ENCODE measurements at places on chromosomes 6 and 20.

DNA sequence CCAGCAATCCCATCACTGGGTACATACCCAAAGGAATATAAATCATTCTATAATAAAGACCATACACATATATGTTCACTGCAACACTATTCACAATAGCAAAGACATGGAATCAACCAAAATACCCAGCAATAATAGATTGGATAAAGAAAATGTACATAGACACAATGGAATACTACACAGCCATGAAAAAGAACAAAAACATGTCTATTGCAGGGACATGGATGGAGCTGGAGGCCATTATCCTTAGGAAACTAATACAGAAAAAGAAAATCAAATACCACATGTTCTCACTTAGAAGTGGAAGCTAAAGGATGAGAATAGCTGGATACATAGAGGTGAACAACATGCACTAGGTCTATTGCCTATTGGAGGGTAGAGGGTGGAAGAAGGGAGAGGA is 674.6 kb downstream of the PHF3 start:
- DNase-seq = no peak

- peak; percentile 40 for DNase-seq
These were observed 2.7 kb upstream of the PLCB1 start for GRCh38 chr20:8129211-8129976.

- no peak for DNase-seq
These were observed 122.3 kb downstream of the JARID2 start for GRCh38 chr6:15368186-15368585.

GRCh38 chr20:36768768-36769430 is 4.7 kb downstream of the DSN1 start:
- DNase-seq = no peak

DNA sequence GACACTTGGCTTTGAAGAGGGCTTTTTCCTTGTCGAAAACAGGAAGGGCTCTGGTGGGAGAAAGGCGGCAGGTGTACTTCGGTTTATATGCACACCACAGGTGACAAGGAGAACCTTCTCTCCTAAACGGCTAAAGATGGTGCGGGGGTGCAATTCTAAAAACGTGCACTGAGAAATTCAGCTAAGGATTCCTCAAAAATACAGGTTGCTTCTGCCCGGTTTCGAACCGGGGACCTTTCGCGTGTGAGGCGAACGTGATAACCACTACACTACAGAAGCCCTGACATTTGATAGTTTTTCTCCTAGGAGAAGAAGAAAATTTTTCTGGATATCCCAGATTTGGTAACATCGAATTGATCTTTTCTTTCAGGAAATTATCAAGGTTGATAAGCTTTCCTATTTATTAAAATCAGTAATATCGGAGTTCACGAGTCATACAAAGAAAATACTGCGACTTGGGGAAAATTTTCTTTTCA is 32.0 kb downstream of the POM121L2 start:
- DNase-seq = no peak

DNA sequence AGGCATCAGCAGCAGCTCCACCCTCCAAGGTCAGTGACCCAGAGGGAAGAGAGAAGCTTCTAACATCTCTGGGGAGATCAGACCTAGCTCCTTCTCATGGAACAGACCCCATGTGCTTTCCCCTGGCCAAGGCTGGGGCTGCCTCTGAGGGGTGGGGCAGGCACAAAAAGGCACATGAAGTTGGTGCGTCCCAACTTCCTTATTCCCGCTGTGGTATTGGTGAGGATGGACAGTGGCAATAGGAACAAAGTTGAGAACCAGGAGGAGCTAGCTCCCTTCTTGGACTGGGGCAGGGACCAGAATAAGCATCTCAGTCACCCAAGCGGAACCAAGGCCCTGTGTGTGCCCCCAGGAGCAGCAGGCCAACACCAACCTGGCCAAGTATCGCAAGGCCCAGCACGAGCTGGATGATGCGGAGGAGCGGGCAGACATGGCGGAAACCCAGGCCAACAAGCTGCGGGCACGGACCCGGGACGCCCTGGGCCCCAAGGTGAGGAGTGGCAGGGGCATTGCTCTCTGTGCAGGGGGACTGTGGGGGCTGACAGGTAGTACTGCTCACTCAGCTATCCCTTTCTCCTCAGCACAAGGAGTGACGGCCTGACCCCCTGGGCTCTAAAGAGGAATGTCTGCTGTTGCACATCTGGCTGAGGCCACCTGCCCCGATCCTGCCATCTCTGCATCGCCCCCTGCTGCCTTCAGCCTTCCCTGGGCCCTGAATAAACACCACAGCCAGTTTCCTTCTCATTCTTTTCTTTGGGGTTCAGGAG is 46.1 kb downstream of the MYH7B start:
- no peak for DNase-seq

DNA sequence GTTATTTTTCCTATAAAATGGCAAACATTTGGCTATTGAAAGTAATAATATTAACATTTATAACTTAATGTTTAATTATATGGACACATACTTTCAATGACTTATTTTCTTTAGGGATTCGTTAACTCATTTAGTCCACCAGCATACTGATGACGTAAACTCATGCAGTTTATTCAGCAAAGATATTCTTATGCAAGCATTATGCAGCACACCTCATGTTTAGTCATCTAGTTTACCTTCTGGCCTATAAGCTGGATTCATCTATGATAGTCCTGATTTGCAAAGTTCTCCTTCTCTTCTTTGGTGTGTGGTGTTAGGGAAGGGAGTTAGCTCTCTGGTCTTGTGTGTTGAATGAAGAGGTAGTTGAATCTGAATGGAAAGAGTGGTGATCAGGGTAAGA is 60.0 kb downstream of the OR2J2 start:
- DNase-seq = no peak

DNA sequence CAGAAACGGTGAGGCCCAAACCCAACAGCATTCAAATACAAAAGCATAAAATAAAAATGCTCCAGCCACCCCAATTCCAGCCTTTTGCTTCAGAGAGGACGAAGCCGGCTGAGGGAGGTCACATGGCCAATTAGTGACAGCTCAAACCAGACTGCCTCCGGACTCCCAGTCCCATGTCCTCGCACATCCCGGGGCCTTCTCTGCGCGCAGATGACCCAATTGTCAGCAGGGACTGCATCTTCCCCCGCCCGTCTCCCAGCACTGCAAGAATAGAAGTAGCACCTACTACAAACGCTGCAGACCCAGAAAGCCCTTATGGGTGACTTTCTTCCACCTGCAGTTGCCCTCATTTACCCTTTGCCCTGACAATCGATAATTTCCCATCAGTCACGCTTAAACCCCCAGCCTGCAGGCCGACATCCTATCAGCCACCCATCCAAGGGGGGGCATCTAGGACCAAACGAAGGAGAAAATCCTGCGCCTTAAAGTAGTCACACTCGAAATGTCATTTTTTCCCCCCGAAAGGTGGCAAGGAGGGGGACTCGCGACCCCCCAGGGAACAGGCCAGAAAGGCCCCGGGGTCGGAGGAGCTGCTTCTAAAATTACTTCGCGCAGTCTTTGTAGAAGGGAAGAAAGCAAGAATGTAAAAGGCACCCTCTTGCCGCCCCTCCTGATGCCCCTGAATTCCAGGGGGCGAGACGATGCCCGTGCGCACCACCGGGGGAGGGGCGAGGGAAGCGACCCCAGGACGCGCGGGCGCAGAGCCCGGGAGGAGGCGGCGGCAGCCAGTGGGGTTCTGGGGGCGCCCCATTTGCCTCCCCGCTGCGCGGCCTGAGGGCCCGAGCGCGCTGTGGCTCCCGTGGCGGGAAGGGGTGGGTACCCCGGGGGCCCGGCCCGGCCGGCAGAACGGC is 792 bp downstream of the SLC23A2 start:
- DNase-seq = peak; percentile 40

- DNase-seq = no peak
These were observed 60.6 kb downstream of the SHPRH start for GRCh38 chr6:145903356-145904102.

- no peak for DNase-seq
These were observed 9.8 kb upstream of the TXNDC5 start for GRCh38 chr6:7920425-7920824.

DNA sequence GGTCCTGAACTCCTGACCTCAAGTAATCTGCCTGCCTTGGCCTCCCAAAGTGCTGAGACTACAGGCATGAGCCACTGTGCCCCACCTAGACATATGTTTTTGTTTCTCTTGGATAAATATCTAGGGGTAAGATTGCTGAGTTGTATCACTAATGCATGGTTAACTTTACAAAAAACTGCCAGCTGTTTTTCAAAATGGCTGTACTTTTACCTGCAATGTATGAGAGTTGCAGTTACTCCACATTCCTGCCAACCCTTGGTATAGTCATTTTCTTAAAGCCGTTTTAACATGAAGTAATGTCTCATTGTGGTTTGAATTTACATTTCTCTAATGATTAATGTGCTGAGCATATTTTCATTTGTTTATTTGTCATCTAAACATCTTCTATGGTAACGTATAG is 289.7 kb downstream of the UTRN start:
- DNase-seq = no peak

Measured in mucosa of gallbladder (tissue), 1 donor.